ENCODE measurements at places on chromosomes 1 and 21.

DNA sequence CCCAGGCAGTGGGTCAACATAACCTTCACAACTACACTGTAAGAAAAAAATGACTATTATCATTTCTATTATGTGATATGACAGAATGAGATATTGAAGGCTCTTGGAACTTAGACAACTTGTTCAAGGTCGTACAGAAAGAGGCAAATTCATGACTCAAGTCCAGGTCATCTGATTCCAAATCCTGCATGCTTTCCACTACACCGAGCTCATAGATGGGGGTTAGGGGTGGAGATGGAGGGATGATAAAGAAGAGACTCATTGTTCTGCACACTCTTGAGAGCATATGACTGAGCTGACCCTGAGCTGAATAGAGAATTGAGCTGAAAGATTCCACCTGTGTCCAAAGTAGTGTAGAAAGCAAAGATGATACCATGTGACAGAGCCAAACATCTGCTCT is 2.8 kb downstream of the FCRL6 start:
- DNase-seq, result no peak

- DNase-seq, result no peak
These were observed 13.9 kb upstream of the LAX1 start for GRCh38 chr1:203751051-203751450.

DNA sequence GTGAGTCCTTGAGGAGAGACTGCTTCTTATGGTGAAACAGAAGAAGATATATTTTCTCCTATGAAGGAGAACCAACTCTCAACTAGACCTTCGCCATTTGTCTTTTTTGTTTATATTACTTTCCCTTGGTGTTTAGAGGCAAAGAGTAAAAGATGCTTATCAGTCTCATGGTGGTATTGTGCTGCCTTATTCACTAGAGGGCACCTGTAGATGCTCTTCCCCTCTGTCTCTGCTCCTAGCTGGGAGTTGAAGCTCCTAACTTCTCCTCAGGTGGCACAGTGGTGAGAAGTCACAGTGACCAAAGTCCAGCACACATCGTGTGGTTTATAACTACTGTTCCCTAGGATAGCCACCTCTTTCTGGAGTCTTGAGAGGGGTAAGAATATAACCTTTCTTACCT is 1359.6 kb downstream of the PLA2G4A start:
- DNase-seq, result no peak

DNA sequence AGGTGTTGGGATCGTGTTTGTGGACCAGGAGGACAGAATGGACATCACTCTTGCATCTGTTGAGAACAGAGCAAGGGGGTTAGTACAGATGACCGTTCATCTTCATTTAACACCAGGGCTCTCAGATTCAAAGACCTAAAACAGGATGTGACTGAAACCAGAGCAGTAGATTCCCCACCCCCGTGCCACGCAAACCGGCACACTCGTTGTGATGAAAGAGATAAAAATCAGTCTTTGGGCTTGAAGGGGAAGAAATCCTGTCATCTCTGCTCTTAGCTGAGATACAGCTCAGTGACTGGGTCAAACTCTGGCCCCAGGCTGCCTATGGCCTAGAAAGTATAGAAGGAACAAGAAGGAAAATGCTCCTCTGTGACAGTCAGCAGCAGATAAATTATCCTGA is 146.2 kb upstream of the KRTAP19-8 start:
- no peak for DNase-seq

- DNase-seq, result no peak
These were observed 56.0 kb upstream of the LAMC2 start for GRCh38 chr1:183129921-183130690.

DNA sequence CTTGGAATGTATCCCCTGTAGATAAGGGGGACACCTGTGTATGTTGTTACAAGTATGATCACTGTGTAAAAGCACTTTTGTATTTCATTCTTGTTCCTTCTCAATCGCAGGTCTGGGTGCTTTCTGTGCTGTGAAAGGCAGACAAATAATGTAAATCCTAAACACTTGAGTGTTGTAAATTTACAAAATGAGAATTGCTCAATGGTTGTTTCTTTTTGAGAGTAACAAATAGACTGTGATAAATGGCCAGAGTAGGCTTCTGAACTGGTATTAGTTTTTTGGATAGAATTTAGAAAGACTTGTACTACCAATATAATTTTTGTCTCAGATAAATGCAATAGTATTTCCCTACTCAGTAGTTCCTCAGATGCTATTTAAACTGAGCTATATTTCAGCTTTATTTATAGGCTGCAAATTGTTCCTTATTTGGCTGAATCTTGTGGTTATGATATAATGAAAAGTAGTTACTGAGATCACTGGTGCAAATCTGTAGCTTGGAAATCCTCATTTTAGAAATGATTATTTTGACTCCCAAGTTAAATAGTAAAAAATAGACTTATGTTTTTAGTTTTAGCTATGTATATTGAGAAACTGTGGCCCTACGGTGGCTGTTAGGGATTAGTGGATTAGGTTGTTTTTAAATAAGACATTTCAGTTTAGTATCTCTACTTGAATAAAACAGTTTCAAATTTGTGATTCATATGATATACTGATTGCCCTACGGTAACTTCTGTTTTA is 9.2 kb downstream of the BACH1 start:
- no peak for DNase-seq

DNA sequence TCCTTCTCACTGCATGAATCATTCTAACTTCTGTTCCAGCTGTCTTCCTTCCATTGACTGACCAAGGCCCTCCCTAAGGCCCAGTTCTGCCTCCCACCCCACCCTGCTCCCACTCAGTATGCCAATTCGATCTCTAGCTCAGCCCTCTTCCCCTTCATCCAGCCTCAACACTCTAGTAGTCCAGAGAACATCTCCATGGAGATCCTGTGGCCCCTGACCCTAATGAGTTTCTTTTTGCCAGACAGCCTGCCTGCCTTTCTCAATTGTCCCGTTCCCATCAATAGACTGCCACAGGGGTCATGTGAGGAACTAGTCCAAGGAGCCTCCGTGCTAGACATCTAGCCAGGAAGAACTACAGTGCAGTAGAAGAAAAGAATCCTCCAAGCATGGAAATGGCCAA is 26.4 kb downstream of the RRAGC start:
- DNase-seq, result no peak

- peak; percentile 97 for DNase-seq
These were observed at the start of gene SYT11 for GRCh38 chr1:155859234-155859829. TSS of gene SYT11 (plus strand) at chr1:155859567. CDS start at chr1:155859762, 195 bp downstream.

GRCh38 chr1:201180141-201180540 is 10.5 kb upstream of the IGFN1 start:
- no peak for DNase-seq

GRCh38 chr1:217322834-217323233 is 308.1 kb downstream of the GPATCH2 start:
- no peak for DNase-seq

GRCh38 chr1:26833432-26834405 is 7.2 kb downstream of the ZDHHC18 start:
- DNase-seq, result no peak

DNA sequence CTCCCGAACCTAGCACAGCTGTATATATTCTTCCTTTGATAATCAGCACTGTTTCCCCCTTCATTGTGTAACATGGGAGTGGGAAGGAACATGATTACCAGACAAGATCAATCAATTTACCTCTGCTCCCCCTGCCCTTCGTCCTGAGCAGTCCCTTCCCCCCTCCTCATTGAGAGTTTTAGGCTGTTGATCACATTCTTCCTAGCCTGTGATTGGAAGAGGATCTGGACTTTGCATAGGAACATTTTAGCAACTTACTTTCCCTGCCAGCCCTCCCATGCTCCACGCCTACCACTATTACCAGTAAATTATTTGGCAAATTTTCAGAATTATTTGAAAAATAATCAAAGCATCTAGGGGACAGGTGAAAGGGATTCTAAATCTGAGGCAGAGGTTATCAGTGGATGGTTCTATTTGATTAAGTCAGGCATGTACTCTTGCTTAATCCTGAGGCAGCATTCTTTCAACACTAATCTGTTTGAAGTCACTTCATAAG is 62.7 kb upstream of the ABCD3 start:
- no peak for DNase-seq

DNA sequence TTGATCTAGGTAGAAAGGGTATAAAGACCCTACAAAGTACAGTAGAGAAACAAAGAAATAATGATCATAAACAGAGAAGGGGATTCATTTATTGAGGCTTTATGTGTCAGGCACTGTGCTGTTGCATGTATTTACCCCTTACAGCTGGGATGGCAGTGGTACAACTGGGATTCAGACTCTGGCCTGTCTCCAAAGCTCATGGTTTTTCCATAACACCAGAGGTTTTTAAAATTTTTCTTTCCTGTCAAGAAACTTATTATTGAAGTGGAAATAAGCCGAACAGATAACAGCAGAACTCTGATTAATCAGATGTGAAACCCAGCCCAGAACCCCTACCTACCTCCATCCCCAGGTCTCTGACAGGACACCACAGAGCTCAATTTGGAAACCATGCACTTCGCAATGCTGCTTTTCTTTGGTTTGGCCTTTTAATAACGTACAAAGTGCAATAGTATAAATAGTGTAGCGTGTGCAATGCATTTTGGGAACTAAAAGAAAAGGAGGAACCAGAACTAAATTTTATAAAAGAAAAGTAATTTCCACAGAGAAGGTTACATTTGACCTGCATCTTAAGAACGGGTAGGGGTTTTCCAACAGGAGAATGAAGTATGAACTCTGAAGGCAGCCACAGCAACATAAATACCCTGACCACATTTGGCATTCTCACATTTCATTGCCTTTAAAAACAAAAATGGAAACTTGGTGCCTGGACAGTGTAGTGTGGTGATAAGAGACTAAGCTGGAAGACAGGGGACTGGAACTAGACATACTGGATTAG is 92.0 kb upstream of the S1PR1 start:
- no peak for DNase-seq

GRCh38 chr1:150548632-150549495 is at the start of gene ADAMTSL4:
TSS of gene ADAMTSL4 (plus strand) at chr1:150549408. CDS start at chr1:150552289, 2,881 bp downstream.
- DNase-seq, result peak; percentile 81

DNA sequence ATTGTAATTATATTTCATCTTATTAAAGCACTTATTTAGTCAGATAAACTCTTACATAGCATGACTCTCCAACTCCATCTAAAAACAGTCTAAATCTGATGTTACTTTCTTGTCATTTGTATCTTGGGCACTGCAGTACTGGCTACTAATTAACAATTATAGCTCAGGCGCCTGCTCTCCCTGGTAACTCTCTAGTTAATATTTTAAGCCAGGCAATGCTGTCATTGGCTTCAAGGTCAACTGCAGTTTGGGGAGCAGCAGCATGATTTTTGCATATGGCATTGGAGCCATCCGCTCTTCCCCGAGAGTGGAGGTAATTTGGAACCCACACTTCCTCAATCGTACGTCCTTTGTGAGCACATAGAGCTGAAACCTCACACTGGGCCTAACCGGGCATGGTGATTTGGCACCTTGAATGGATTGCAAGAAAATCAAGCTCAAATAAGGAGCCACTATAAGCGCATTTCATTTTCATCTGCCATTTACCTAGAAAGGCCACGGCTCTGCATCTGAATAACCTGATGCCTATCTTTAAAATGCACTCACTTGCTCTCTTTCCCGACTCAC is 187.7 kb downstream of the KAZN start:
- DNase-seq, result no peak

DNA sequence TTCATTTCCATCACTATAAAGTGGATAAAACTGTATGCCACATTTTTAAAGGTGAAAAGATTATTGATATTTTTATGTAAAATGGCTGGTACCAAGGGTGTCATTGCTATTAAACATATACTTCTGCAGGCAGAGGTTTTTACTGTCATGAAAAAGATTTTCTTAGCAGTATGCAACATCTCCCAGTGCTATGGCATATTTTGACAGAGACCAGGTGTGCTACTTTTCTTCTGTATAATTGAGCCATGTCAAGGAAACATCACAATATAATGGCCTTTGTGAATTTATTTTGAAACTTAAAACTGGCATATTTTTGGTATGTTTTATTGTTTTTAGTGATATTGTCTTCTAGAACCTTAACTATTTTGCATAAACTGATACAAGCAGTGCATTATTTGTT is 216.6 kb upstream of the C1orf105 start:
- DNase-seq, result no peak

- no peak for DNase-seq
These were observed 54.4 kb upstream of the WNT2B start for GRCh38 chr1:112454316-112454715.

Data from iPS-NIHi11 (cell line).